Liver (tissue), 10 donors: ENCODE measurements at places on chromosomes 13 and 19. TPM values are rescaled to one million over a fixed set of nuclear protein-coding genes. Genes with fewer than 3 reads are reported as not detected.
A peak's percentile ranks its signal among the peaks of the same experiment; 100 is the strongest.

DNA sequence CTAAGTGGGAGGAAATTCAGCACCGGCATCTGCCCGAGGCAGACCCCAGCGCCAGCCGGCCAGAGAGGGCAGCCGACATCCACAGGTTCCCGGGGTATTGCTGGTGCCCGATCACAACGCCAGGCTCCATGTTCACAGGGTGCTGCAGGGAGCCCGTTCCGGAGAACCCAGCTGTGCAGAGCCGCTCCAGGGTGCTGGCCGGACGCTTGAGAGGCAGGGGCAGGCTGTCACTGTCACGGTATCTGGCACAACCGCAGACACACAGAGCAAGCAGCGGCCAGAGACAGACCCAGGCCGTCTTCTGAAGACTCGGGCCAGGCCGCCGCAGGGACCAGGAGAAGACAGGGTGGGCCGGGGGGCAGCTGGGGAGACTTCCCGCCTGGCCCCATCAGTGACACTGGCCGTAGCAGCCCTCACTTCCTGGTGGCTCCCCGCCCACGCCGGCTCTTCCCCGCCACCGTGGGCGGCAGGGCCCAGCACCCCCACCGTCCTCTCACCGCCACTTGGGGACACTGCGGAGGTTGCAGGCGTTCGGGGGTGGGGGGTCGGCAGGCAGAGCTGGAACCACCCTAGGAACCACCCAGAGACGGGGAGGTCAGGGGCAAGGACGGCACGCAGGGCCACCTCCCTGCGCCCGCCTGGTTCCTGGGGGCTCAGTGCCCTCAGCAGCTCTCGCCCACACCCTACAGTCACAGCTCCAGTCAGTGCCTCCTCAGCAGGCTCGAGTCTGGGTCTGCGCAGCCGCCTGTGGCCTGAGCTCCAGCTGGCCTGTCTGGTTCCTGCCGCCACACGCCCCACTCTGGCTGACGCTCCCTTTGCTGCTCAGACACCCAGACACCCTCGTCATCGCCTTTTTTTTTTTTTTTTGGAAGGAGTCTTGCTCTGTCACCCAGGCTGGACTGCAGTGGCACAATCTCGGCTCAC lies 3.8 kb downstream of the RNF126 start:
- peaks cover 37% of the 10 kb centered on the region for H3K4me1 ChIP-seq
- H3K27me3 ChIP-seq = no peaks in the 10 kb centered on the region
- no peaks in the 10 kb centered on the region for H3K36me3 ChIP-seq
- no peak for DNase-seq
- peak overlapping the region; percentile 16 for H3K4me3 ChIP-seq

Gene PLPP2
- 2.3 TPM for total RNA-seq

DNA sequence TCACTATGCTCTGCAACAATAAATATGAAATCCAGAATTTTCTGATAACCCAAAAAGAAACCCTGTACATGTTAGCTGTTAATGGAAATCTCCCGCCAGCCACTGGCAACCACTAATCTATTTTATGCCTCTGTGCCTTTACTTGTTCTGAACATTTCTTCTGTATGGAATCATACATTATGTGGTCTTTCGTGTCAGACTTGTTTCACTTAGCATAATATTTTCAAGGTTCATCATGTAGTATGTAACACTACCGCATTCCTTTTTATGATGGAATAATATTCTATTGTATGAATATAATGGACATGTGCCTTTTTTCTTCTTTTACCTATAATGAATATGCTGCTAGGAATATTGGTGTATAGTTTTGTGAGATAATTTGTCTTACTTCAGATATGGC lies 1123.3 kb downstream of the EFNB2 start:
- H3K36me3 ChIP-seq = no peaks in the 10 kb centered on the region
- H3K27me3 ChIP-seq = no peaks in the 10 kb centered on the region
- no peaks in the 10 kb centered on the region for H3K4me1 ChIP-seq
- H3K27ac ChIP-seq = no peak overlapping the region
- no peak for DNase-seq

GRCh38 chr13:78265098-78265497 lies 338.3 kb downstream of the POU4F1 start:
- no peak overlapping the region for H3K27ac ChIP-seq
- no peaks in the 10 kb centered on the region for H3K27me3 ChIP-seq
- H3K36me3 ChIP-seq = no peaks in the 10 kb centered on the region
- no peak overlapping the region for H3K4me3 ChIP-seq
- no peak for DNase-seq
- no peaks in the 10 kb centered on the region for H3K4me1 ChIP-seq

DNA sequence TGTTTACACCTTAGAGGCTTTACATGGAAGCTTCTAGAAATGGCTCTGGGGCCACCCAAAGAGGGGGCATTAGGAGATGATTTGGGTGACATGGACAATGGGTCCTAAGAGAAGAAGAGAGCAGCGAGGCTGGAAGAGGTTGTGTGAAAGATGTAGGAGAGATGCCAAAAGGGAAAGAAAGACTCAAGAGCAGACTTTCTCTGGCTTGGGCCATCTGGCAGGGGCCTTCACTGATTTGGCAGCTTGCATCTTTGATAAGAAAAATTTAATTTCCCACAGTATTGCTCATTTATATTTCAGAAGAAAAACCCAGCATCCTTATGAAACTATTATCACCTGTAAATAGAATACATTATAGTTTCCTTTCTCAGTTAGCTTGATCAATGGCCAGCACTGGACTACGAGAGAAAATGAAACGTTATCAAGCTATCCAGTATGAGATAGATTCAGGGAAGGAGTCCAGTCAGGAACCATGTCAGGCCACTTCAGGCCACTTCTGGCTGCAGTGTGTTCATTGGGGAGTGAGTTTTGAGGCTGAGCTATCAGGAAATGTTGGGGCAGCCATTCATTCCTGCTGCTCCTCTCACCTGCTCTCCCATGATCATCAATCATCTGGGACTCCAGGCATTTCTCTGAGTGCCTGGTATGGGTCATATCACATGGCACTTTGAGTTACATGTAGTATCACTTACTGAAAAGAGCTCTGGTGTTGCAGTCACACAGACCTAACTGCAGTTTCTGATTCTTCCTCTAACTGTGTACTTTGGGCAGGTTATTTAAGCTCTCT lies 10.3 kb downstream of the SCEL start:
- no peak overlapping the region for H3K27ac ChIP-seq
- no peaks in the 10 kb centered on the region for H3K36me3 ChIP-seq
- H3K4me3 ChIP-seq = no peak overlapping the region
- no peaks in the 10 kb centered on the region for H3K4me1 ChIP-seq
- no peak for DNase-seq
